ENCODE measurements at places on chromosomes 3 and 15. TPM values are rescaled to one million over a fixed set of nuclear protein-coding genes. Genes with fewer than 3 reads are reported as not detected.

SOX2 gene
- polyA plus RNA-seq, result 7.0 TPM

UACA gene
- 12.5 TPM for polyA plus RNA-seq

SLC2A2 gene
- polyA plus RNA-seq, result 0.09 TPM

LIPC gene
- not detected for polyA plus RNA-seq

SETMAR gene
- polyA plus RNA-seq, result 23.4 TPM

ALDH1A2 gene
- not detected for polyA plus RNA-seq

KCNMB2 gene
- not detected for polyA plus RNA-seq

Measured in Purkinje cell (primary cell).